ENCODE measurements at places on chromosomes 6 and 20. TPM values are rescaled to one million over a fixed set of nuclear protein-coding genes. Genes with fewer than 3 reads are reported as not detected.

The FAM162B gene
- 4.5 TPM for polyA plus RNA-seq

DNA sequence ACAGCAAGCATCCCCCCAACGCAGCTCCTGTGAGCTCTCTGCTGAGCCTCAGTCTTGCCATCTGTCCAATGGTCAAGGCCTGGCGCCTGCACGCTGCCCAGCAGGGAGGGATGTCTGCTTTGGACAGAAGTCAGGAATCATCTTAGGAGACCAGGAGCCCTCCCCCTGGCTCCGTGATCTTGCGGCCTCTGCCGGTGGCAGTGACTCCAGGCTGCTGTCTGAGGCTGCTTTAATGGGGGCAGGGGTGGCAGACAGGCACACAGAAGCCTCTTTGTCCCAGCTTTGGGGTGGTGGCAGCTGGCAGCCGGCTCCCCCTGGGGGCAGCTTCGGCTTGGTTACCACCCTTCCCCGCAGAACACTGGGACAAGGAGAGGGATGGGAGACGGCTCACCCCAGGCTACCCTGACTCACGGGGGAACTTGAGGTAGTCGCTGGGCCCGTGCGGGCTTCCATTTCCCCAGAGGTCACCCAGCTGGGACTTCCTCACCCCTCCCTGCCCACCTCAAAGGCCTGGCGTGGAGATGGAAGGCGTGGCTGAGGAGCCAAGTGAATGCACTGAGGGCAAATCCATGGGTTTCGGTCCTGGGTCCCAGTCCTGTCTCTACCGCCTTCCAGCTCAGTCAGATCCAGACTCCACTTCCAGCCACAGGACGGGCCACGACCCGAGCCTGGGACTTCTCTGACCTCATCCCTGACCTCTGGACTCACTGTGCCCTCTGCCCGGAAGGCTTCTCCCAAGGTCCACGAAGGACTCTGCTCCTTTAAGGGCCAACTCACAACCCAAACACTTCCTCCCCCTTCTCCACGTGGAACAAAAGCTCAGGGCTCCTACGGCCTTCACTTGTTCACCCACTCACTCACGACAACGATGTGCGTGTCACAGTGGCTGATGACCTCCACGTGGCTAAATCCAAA, 14.8 kb downstream of the PEDS1 start:
- DNase-seq = no peak
- H3K36me3 ChIP-seq = peaks cover 2% of the 10 kb centered on the region
- H3K4me3 ChIP-seq = no peak overlapping the region
- peak overlapping the region; percentile 56 for H3K27ac ChIP-seq
- no peaks in the 10 kb centered on the region for H3K27me3 ChIP-seq

- H3K4me1 ChIP-seq = no peaks in the 10 kb centered on the region
- H3K4me3 ChIP-seq = no peak overlapping the region
- no peak overlapping the region for H3K27ac ChIP-seq
- H3K27me3 ChIP-seq = no peaks in the 10 kb centered on the region
- DNase-seq = no peak
- H3K36me3 ChIP-seq = no peaks in the 10 kb centered on the region
Observed at GRCh38 chr20:15195378-15195777, 858.0 kb upstream of the FLRT3 start.

- H3K4me3 ChIP-seq = peak overlapping the region; percentile 94
- H3K27me3 ChIP-seq = no peaks in the 10 kb centered on the region
- no peaks in the 10 kb centered on the region for H3K36me3 ChIP-seq
- H3K27ac ChIP-seq = peak overlapping the region; percentile 99
- H3K4me1 ChIP-seq = peaks cover 10% of the 10 kb centered on the region
- DNase-seq = no peak
Observed at GRCh38 chr20:10675450-10675848, 1.6 kb upstream of the JAG1 start.

DNA sequence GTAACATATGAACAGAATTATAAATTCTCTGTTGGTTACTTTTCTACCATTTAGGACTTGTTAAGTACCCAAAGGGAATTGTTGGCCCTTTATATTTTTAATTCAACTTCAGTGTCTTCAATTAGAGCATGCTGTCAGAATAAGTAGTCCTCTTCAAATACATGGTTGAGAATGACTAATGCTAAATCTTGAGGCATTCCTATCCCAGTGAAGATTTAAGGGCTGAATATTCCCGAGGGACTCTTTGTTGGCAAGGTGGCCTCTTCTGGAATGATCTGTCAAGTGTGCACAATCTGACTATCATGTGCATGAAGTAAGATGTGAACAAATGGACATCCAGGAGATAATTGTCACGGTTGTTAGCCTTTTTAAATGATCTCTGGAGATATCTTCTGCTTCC, 421.7 kb downstream of the BMP2 start:
- H3K4me1 ChIP-seq = no peaks in the 10 kb centered on the region
- H3K27me3 ChIP-seq = no peaks in the 10 kb centered on the region
- H3K4me3 ChIP-seq = no peak overlapping the region
- no peak for DNase-seq

- peak overlapping the region; percentile 34 for H3K4me3 ChIP-seq
- no peaks in the 10 kb centered on the region for H3K36me3 ChIP-seq
- peaks cover 4% of the 10 kb centered on the region for H3K4me1 ChIP-seq
- no peak for DNase-seq
Observed at GRCh38 chr20:6122111-6122872, 538 bp downstream of the FERMT1 start.
